ENCODE measurements at places on chromosomes 12 and 14.

- DNase-seq, result no peak
These were observed 29.0 kb upstream of the C12orf50 start for GRCh38 chr12:88057994-88058718.

DNA sequence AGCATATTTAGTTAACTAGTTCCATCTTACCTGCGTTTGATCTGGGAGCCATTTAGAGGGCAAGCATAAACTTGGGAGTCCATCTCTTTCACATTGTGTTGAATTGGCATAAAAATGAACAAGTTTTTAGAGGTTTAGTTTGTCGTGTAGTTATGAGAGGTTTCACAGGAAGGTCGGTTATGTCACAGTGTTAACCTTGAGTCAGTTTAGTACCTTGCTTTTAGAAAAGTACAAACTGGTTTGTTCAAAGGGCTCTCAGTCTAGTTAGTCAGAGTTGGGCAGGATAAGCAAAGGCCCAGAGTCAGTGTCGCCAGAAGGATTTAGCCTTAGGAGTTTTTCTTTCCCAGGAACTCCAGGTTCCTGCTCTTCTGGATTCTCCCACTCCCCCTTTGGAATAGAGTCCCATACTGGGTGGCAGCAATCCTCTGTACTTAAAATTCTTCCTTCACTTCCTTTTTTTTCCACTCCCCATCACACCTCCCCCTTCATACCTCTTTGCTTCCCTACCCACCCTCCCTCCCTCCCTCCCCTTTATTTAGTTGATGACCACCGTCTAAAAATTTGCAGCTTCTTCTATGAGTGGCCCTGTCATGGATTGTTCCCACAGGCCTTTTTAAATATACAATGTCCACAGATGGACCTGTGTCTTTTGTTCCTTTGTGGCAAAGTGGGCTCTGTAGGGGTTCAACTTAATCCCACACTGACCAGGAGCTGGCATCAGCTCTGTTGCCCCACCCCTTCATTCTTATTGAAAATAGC, 12.1 kb downstream of the PCBP2 start:
- no peak for DNase-seq

- no peak for DNase-seq
These were observed 71.7 kb downstream of the ANO2 start for GRCh38 chr12:5873281-5873919.

DNA sequence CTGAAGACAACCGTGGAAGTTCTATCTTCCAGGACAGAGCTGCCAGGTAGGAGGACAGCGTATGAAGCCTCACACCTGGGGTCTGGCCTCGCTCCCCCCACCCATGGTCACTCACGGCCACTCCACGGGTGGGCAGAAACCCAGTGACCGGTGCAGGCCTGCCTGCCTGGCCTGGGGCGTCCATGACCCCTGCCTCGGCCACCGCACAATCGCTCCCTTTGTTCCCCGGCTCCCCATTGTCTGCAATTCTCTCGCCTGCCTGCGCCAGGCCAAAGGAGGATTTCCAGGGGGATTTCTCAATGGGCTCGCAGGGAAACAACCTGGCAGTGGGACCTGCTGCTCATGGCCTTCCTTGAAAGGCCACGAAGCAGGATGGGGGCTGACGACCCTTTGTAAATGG, 22.6 kb downstream of the CCDC85C start:
- DNase-seq, result no peak

DNA sequence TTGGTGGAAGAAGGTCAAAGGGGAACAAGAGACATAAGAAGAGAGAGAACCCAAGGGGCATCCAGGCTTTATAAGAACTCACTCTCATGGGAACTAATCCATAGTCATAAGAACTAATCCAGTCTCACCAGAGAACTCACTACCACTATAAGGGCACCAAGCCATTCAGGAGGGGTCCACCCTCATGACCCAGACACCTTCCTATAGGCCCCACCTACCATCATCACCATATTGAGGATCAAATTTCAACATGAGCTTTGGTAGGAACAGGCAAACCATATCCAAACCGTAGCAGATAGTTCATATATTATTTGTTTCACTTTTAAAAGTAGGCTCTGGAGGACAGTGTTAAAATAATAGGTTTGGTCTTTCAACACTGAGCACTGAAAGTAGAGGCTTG, 350.1 kb downstream of the TMTC2 start:
- no peak for DNase-seq

GRCh38 chr12:44835641-44836379, 40.3 kb downstream of the NELL2 start:
- no peak for DNase-seq

DNA sequence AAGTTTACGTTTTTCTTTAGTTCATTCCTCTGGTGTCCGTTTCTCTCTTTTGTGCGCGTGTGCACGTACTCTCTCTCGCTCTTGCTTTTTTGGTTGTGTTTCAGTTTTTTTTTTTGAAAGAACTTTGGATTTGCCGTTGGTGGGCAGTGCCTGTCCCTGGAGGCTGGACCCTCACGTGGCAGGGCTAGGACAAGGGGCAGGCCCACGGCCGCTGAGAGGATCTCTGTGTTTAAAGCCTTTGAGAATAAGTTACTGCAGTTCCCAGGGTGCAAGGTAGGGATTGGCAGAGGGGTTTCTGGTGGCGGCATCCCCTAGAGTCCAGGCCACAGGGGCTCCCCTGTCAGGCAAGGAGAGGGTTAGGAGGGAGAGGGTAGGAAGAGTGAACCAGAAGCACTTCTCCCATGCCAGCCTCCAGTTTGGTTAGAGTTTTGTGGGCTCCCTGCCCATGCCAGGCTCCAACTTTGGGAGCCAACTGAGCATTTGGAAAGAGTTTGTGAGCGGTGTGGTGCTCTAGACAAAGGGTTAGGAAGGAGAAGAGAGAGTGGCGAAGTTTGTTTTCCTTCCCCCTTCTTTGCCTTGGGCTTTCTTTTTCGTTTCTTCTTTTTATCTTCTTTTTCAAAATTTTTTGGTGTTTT, 30.5 kb downstream of the ZFHX2 start:
- no peak for DNase-seq
